Daoy (cell line): ENCODE measurements at places on chromosomes 3 and 15. TPM values are rescaled to one million over a fixed set of nuclear protein-coding genes. Genes with fewer than 3 reads are reported as not detected.

- no peak for DNase-seq
Observed at GRCh38 chr3:63841704-63842103, 21.9 kb downstream of the THOC7 start.

- DNase-seq: no peak
Observed at GRCh38 chr3:494190-494589, 297.6 kb downstream of the CHL1 start.

DNA sequence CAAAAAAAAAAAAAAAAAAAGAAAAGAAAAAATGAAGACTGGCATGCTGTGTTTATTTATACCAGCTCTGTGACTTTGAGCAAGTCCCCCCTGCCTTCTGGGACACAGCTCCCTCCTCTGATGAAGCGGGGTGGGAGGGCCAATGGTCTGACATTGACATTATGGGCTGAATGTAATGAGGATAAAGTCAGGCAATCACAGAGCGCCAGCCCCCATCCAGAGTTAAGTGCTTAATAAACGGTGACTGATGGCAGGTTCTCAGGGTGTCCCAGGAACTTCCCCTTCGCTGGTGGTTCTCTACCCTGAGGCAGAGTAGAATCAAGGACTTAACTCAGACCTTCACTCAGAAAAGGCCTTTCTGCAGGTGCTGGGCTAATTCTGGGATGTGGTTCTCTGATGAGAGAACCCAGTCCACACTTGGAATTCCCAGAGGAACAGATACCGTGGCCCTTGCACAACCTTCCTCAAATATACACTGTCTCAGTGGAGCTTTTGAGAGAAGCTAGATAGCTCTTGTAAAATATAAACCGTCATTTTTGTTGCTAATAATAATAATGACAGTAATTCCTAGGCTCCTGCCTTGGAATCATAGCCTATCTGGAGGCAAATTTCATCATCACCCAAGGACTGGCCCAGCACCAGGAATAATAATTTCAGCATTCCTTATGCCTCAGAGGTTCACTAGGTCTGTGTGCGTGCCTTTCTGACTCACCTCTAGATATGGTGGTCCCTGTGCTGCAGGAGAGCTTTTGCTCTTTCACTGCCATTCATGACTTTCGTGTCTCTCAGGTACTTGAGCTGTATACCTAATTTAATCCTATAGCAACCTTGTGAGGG is 115.8 kb downstream of the RPLP1 start:
- peak; percentile 78 for DNase-seq

DNA sequence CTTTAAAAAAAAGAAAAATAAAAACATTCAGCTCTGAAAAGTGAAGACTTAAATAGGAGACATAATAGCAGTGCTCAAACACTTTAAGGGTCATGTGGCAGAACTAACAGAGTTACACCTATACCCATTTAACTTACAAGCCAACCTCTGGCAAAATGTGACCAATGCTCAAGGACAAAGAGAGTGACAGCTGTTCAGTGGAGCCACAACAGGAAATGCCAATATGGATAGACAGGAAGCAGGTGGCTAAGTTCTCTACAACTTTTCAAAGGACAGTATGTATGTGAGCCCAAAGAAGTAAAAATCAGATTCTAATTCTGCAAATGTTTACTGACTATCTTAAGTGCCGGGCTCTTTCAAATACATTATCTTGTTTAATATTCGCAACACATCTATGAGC is 3.4 kb downstream of the TMCC1 start:
- DNase-seq: peak; percentile 10

The CDCP1 gene
- total RNA-seq: 12.9 and 20.6 TPM in 2 replicates

- peak; percentile 57 for DNase-seq
Observed at GRCh38 chr3:141237701-141238521, 6.3 kb downstream of the PXYLP1 start.

- no peak for DNase-seq
Observed at GRCh38 chr15:46879032-46879770, 838.1 kb upstream of the SEMA6D start.

The SMCO1 gene
- total RNA-seq: not detected in 2 replicates

DNA sequence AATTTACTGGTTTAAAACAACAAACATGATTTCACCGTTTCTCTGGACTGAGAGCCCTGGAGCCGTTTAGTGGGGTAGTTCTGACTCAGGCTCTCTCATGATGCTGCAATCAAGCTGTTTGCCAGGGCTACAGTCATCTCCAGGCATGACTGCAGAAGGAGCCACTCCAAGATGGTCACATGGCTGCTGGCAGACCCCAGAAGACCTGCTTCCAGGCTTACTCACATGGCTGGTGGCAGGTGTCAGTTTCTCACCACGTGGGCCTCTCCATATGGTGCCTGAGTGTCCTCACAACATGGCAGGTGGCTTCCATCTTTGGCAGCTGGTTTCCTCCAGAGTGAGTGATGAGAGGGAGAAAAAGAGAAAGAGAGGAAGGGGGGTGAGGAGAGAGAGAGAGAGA is 378.3 kb upstream of the RGMA start:
- peak; percentile 91 for DNase-seq

DNA sequence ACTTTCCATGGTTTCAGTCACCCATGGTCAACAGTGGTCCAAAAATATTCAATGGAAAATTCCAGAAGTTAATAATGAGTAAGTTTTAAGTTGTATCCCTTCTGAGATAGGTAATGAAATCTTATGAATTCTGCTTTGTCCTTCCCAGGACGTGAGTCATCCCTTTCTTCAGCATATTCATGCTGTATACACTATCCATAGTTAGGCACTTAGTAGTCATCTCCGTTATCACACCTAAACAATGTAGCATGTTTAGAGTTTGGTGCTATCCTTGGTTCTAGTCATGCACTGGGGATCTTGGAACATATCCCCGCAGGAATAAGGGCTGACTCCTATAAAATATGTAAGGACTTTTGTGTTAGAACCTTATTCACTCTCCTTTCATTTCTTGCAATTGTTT is 153.2 kb downstream of the UNC13C start:
- DNase-seq: no peak

The P2RY13 gene
- not detected in 2 replicates for total RNA-seq

GRCh38 chr3:197889204-197889930 is 60.6 kb upstream of the RPL35A start:
- no peak for DNase-seq

DNA sequence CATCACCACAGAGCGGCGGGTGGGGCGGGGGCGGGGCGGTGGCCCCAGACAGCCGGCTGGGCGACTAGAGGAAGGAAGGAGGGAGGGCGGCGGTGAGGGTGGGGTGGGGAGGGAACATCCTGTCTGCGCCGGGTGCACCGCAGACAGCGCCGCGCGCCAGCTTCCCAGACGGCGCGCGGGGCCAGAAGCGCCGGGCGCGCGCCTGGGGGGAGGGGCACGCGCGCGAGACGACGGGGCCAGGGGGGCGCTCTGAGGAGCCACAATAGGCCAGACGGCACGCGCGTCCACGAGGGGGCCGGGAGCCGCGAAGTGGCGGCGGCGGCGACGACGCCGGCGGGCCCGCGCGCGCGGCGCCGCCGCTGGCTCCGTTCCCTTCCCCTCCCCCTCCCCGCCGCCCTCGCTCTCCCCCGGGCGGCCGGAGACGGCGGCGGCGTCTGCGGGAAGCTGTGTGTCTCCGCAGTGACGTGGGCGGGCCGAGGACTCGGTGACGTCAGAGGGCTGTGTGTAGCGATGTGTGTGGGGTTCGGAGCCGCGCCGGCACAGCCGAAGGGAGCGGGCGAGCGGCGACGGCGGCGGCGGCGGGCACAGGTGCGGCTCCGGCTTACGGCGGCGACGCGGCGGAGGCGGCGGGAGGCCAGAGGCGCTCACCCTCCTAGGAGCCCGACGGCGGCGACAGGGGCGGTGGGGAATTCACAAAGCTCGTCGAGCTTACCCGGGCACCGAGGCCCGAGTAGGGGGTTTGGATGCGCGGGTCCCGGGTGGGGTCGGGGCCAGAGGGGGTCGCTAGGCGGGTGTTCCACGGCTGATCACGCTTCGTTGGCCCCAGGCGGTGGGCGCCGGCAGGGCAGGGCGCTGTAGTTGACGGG is at the start of gene SKIL:
Gene SKIL (plus strand): TSS at position 540 of the 866 bp plus-strand sequence. CDS start 2,617 bp downstream, outside the sequence.
- peak; percentile 99 for DNase-seq

DNA sequence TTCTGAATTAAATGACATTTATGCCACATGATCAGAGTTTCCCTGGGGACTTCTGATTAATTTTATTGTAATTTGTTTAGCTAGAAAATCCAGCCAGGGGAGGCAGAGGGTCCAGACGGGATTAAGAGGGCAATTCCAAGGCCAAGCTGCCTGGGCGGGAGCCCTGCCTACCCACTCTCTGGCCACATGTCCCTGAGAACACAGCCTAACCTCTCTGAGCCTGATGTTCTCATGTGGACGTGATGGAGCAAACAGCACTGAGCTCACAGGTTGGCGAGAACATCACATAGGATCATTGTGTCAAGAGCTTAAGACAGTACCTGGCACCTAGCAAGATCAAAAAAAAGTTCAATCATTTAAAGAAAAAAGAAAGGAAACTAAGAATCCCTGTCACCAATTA is 1.0 kb downstream of the LRRC2 start:
- no peak for DNase-seq
